ENCODE measurements at places on chromosomes 3 and 15.
A peak's percentile ranks its signal among the peaks of the same experiment; 100 is the strongest.

- peak; percentile 16 for DNase-seq
These were observed 10.4 kb downstream of the VILL start for GRCh38 chr3:38000965-38001455.

GRCh38 chr3:7075117-7075516, 214.2 kb downstream of the GRM7 start:
- peak; percentile 41 for DNase-seq

GRCh38 chr3:171700653-171701052, 109.6 kb downstream of the PLD1 start:
- DNase-seq, result no peak

DNA sequence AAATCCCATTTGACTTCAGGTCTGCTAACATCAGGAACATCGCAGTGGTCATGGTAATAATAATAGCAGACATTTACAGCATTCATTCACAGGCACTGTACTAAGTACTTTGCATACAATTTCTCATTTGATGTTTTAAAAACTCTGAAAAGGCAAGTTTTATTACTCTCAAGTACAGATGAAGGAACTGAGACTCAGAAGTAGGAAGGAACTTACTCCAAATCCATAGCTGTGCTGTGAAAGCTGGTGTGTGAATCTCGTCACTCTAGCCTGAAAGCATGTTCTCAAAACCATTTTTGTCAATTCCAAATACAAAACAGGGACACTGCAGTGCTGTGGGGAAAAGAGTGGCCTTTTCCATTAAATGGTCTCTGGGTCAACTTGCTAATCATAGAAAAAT, 179.9 kb downstream of the FAM43A start:
- no peak for DNase-seq

DNA sequence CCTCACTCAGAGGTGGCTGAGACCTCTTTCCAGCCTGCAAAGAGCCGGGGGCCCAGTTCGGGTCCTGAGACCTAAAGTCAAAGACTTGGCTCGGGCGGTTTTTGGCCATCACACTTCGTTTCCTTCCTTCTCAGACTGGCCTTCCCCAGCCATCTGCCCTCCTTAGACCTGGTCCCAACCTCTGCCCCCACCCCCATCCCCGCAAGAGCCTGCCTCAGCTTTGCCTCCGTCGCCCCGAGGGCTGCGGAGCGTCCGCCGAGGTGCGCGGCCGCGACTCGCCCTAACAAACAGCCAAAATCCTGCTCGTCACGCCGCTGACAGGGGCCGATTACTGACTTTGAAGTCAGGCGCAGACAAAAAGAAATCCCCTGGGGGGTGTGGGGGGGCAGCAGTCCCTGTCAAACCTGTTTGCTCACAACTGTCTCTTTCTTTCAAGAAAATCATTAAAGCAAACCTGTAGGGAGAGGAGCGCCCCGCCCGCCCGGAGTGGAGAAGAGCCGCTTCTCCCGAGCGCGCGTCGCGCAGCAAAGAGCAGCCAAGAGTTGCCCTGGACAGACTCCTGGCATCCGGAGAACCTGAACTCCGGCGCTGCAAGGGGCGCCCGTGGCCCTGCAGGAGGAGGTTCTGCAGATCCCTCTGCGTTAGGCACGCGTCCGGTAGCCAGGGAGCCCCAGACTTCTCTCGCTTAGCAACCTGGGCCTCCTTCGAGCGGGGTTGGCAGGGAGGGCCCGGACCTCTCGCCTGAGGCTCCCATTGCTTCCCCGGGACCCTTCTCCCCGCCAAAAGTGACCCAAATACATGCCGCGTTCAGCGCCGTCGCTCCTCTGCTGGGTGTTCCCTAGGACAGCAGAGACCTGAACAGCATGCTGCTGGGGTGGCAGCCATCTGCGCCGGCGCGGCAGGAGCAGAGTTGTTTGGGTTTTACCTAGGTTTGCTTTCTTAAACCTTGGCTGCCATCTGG, 4.5 kb downstream of the SOX14 start:
- DNase-seq, result peak; percentile 22

DNA sequence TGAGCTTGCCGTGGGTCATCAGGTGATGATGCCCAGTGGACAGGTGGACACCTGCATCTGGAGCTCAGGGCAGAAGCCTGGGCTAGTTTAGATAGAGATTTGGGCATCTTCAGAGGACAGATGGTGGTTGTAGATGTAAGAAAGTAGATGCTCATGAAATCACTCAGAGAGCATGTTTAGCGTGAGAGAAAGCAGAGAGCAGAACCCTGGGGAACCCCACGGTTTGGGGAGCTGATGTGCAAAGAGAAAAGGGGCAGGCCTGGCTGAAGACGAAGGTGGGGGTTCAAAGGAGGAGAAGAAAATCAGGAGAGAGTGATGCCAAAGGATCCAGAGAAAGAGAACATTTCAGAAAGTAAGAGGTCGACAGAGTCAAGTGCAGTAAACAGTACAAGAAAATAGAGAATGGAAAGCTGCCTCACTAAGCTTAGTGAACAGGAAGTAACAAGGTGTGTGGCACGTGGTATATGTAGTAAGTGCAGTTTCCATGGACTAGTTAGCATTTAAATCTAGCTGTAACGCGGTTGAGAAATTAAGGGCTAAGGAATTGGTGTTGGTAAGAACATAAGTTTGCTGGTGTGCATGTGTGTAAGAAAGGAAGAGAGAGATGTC, 13.5 kb downstream of the TIGIT start:
- DNase-seq, result no peak

- DNase-seq, result no peak
These were observed 872.9 kb downstream of the NAALADL2 start for GRCh38 chr3:175732017-175732416.

- no peak for DNase-seq
These were observed 662 bp downstream of the TMEM108 start for GRCh38 chr3:133038731-133039375.

DNA sequence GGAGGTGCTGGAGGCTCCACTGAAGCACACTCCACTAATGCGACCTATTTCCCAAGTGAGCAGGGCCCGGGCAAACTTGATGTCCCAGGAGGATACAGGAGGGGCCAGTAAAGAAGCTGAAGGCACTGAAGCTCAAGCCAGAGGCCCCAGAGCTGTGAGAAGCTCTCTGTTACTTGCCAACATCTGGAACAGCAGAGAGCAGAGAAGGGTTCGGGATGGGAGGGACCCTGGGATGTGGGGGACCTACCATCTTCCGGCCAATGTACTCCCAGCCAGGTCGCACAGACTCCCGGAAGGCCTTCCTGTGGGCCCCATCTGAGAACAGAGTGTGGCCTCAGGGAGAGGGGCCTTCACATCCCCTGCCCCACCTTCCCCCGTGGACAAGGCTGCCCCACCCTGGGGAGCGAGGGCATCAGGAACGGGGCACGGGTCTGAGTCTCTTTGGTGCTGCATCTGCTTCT, 3.1 kb downstream of the HHATL start:
- no peak for DNase-seq

DNA sequence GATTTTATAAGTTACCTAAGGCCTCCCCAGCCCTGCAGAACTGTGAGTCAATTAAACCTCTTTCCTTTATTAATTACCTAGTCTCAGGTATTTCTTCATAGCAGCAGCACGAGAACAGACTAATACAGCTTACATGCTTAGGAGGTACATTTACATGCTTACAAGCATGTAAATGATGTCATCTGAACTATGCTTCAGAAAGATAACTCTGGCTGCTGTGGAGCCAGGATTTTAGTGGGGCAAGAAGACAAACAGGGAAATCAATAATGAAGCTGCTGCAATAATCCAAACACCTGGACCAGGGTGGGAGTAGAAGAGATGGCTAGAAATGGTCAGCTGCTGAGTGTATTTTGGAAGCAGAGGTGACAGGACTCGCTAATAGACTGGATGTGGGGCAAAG, 9.6 kb downstream of the NDUFAF1 start:
- no peak for DNase-seq

DNA sequence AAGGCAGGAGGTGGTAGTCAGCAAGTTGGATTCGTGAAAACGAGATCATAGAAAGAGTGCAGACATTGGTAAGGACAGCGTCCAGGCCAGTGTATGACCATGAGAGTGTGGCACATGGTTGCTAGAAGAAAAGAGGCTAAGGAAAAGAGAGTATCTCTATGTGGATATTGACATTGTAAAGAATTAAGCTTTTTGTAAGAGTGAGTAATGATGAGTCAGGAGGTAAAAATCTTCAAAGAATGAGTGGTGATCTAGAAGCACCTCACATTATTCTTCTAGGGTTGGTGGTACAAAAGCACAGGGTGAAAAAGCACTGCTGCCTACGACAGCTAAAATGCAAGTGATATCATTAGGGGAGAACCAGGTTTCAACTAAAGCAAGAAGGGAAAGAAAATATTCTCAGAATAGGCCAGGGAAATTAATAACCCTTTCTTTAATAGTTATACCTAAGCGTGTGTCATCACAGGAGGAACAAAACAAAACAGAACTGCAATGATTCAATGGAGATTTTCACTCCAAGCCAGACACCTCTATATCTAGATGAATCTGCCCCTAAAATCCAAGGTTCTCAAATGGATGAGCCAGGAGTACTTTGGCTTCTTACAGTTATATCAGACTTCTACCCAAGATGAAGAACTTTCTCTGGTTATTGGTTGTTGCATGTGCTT, 884.7 kb downstream of the NAALADL2 start:
- no peak for DNase-seq

GRCh38 chr3:123447749-123448517, 957 bp downstream of the ADCY5 start:
- DNase-seq, result no peak

DNA sequence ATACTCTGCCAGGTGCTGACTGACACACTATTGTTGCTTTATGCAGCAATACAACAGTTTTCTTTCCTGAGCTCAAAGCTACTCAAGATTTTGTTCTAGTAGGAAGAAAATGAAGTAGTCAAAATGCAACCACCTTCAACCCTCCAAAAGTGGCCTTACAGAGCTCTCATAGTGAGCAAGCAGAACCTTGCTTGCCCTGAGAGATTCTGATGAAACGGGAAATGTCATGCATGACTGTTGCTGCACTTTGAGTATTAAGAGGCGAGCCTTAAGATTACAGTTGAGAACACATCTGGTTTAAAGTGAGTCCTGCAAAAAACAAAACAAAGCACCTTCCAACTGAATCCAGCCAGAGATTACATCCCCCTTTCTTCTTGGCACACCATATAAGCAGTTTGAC, 29.7 kb downstream of the MINDY4B start:
- DNase-seq, result no peak

DNA sequence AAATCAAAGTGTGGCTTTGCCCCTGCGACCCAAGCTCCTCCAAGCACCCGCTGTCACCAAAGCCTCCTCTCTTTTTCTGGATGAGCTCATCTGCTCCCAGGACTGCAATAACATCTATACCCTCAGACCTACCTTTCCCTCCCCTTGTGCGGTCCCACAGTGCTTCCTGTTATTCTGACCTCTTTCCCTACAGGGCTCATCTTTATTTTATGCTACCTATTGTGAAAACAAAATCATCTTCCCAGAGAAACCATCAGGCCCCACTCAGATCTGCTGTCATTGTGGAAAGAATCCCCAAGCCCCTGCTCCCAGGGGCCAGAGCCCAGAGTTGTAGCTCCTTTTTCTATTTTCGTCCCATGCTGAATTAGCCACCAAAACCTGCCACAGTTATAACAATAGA, 162.2 kb downstream of the MEIS2 start:
- DNase-seq, result no peak

- no peak for DNase-seq
These were observed 54.7 kb upstream of the USP3 start for GRCh38 chr15:63449731-63450130.

DNA sequence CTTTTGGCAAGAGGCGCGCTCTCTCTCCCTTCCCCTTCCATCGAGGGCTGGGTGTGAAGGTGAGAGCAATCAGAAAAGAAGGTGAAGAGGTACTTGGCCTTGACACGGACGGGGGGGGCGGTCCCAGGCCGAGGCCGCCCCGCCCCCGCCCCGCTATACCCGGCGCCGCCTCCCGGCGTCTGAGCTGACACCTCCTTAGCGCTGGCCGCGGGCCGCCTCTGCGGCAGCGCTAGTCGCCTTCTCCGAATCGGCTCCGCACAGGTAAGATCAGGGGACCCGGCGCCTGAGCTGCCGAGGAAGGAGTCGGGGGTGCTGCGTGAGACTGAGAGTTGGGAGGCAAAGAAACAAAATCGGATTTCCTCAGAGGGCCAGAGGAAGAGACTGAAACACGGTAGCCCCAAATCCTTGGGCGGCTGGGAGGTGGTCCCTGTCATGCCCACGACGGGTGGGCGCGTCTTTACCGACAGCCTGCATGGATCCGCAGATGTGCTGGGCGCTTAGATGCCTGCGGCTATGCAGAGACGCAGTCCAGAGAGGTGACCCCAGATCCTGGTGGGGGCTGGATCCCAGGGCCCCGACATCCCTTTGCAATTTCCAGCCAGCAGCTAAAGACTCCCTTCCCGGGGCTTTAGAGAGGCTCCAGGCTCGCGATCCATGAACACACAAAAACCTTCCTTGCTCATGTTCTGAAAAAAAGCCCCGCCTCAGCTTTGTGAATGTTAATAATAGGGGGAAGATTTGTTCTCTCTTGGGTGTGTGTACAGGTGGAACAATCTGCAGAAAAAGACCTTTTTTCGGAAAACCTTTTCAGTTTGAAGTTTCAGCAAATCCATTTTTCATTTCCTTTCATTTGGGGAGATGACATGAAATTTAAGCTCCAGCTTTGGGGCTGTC, at the start of gene ENTPD3:
TSS of gene ENTPD3 (plus strand) at position 184 of the 894 bp plus-strand sequence. CDS start 874 bp downstream, outside the sequence.
- no peak for DNase-seq

- peak; percentile 39 for DNase-seq
These were observed 102.9 kb upstream of the RAD18 start for GRCh38 chr3:9066141-9066540.

DNA sequence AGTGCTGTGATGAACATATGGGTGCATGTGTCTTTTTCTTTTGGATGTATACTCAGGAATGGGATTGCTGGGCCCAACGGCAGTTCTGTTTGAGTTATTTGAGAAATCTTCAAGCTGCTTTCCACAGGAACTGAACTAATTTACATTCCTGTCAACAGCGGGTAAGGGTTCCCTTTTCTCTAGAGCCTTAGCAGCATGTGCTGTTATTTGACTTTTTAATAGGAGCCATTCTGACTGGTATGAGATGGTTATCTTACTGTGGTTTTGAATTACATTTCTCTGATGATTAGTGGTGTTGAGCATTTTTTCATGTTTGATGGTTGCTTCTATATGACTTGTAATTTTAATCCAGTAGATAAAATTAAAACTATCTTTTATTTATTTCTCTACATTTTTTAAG, 1168.6 kb upstream of the ALCAM start:
- no peak for DNase-seq

GRCh38 chr3:52238761-52239701, at the start of gene TWF2:
Gene TWF2 (minus strand): TSS chr3:52239158. CDS start chr3:52239016, 142 bp downstream.
- peak; percentile 91 for DNase-seq

DNA sequence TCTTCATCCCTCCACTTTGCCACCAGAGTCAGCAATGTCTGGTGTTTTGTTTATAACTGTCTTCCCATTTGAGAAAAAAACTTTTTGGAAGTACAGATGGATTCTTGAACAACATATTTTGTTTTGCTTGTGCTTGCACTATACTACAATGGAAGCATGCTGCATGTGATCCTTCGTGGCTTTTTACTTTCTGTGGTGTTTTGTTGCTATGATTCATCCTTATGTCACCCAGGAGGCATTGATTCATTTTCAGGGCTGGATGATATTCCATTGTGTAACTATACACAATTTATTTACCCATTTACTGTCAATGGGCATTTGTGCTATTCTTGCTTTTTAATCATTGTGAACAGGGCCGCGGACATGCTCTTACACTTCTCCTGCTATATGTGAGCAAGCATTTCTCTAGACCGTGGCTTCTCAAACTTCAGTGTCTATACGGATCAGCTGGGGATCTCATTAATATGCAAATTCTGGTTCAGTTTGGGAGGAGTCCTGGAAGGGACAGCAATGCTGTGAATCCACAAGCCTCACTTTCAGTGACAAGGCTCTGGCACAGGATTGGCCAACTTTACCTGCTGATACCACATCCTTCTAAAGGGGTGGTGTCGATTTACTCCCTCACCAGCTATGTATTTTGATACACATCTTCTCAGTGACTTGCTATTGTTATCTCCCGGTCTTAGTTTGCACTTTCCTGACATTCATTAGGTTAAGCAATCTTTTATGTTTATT, 65.9 kb downstream of the POLR2M start:
- DNase-seq, result no peak

Data from right hindlimb (tissue), 1 donor.